ENCODE measurements at places on chromosomes 1 and 21.

DNA sequence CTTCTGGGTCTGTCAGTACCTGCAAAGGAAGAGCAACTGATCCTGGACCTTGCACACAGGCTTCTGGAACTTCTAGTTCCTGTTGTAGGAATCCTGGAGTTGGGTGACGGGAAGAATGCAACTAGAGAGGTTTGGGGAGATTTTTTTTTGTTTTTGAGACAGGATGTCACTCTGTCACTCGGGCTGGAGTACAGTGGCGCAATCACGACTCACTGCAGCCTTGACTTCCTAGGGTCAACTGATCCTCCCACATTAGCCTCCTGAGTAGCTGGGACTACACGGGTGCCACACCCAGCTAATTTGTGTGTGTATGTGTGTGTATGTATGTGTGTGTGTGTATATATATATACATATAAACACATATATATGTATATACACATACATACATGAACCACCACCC, 18.8 kb downstream of the ENTREP3 start:
- no peaks in the 10 kb centered on the region for H3K4me1 ChIP-seq
- peak overlapping the region; percentile 57 for H3K27ac ChIP-seq
- no peaks in the 10 kb centered on the region for H3K27me3 ChIP-seq
- H3K36me3 ChIP-seq = peaks cover 44% of the 10 kb centered on the region

GRCh38 chr1:10556430-10557005, 81.8 kb downstream of the PEX14 start:
- DNase-seq = no peak
- no peaks in the 10 kb centered on the region for H3K4me1 ChIP-seq
- H3K36me3 ChIP-seq = no peaks in the 10 kb centered on the region
- no peak overlapping the region for H3K27ac ChIP-seq

GRCh38 chr1:201648907-201649721, 110.2 kb downstream of the NAV1 start:
- H3K4me3 ChIP-seq = peak overlapping the region; percentile 55
- DNase-seq = peak; percentile 71
- no peaks in the 10 kb centered on the region for H3K36me3 ChIP-seq
- no peak overlapping the region for H3K27ac ChIP-seq
- peaks cover 36% of the 10 kb centered on the region for H3K4me1 ChIP-seq

- DNase-seq = peak; percentile 52
- H3K4me3 ChIP-seq = peak overlapping the region; percentile 56
- no peaks in the 10 kb centered on the region for H3K4me1 ChIP-seq
- no peaks in the 10 kb centered on the region for H3K27me3 ChIP-seq
- H3K27ac ChIP-seq = peak overlapping the region; percentile 84
Observed at GRCh38 chr1:94247138-94248094, 10.0 kb upstream of the ARHGAP29 start.

- H3K4me1 ChIP-seq = peaks cover 32% of the 10 kb centered on the region
- H3K27me3 ChIP-seq = no peaks in the 10 kb centered on the region
- H3K4me3 ChIP-seq = peak overlapping the region; percentile 86
- peak overlapping the region; percentile 98 for H3K27ac ChIP-seq
Observed at GRCh38 chr21:46634966-46635323, 529 bp upstream of the PRMT2 start.

Measured in left lung (tissue), 14 donors.